Keratinocyte (primary cell): ENCODE measurements at places on chromosomes 2 and 18. TPM values are rescaled to one million over a fixed set of nuclear protein-coding genes. Genes with fewer than 3 reads are reported as not detected.

GRCh38 chr18:43992741-43993140 lies 687.9 kb upstream of the SETBP1 start:
- no peaks in the 10 kb centered on the region for H3K27me3 ChIP-seq
- no peaks in the 10 kb centered on the region for H3K36me3 ChIP-seq
- no peak overlapping the region for H3K27ac ChIP-seq
- no peak overlapping the region for H3K4me3 ChIP-seq
- no peak for DNase-seq

- H3K36me3 ChIP-seq: no peaks in the 10 kb centered on the region
- no peaks in the 10 kb centered on the region for H3K4me1 ChIP-seq
- no peak for DNase-seq
Measured at GRCh38 chr2:23351388-23352141, 33.4 kb upstream of the KLHL29 start.

DNA sequence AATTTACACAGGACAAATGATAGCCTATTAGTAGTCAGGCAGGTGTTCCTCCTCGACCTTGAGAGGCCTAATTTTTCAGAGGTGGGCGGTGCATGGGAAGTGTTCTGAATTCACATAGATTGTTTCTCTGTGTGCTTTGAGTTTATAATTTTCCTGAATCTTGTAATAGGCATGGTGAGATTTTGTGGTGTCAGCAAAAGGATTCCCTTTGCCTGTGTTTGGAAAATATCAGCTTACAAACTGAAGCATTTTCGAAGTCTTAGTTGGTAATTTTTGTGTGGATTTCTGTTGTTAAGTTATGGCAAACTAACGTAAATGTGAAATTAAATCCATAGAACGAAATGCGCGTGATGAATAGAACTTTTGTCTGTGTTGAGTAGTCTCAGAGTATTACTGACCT lies 194.0 kb upstream of the RBMS1 start:
- no peaks in the 10 kb centered on the region for H3K27me3 ChIP-seq
- H3K36me3 ChIP-seq: no peaks in the 10 kb centered on the region
- H3K4me1 ChIP-seq: no peaks in the 10 kb centered on the region
- H3K4me3 ChIP-seq: no peak overlapping the region
- no peak overlapping the region for H3K27ac ChIP-seq

DNA sequence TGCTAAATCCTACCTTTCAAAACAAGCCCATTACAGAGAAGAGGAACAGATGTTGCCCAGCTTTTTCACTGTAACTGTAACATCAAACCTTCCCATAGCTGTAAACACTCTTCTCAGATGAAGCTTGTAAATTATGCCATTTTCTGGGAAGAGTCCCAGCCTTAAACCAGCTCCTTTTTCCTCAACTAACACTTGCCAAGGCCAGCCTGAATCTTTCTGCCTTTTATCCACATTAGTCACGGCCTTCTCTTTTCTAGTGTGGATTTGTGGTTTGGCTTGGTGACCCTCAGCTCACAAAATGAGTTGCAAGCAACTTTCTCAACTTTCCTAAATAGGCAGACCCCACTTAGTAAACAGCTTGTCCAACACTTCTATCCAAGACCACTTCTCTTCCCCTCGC lies 90.2 kb downstream of the CABLES1 start:
- H3K27me3 ChIP-seq: no peaks in the 10 kb centered on the region
- no peak for DNase-seq
- H3K4me1 ChIP-seq: peaks cover 5% of the 10 kb centered on the region
- H3K36me3 ChIP-seq: no peaks in the 10 kb centered on the region

GRCh38 chr2:209368914-209369313 lies 54.9 kb upstream of the MAP2 start:
- DNase-seq: peak; percentile 96
- no peaks in the 10 kb centered on the region for H3K27me3 ChIP-seq
- H3K4me1 ChIP-seq: peaks cover 22% of the 10 kb centered on the region
- H3K36me3 ChIP-seq: no peaks in the 10 kb centered on the region
- H3K4me3 ChIP-seq: no peak overlapping the region

CABYR gene
- 6.9 to 7.7 TPM (median 7.4 TPM) in 3 replicates for polyA plus RNA-seq

TMEM178A gene
- 0.03 to 0.44 TPM (median 0.07 TPM) in 3 replicates for polyA plus RNA-seq

MERTK gene
- 0.10 to 0.32 TPM (median 0.14 TPM) in 3 replicates for polyA plus RNA-seq
